ENCODE measurements at places on chromosomes 7 and 10.
A peak's percentile ranks its signal among the peaks of the same experiment; 100 is the strongest.

DNA sequence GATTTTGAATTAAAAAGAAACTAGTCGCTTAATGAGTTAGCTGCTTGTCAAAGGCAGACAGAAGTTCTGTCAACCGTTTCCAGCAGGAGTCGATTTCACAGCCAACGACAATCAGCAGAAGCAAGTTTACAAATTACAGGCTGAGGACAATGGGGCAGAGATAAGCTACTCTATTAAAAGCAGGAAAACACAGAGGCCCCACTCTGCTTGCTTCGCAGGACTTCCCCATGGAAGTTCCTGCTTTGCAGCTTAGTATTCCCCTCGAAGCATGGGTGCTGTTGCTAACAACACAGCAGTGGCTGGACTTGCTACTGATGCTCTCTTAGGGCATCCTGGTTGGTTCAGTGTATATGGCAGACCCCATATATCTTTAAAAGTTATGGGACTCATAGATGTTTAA lies 50.8 kb upstream of the KLF6 start:
- DNase-seq, result no peak

DNA sequence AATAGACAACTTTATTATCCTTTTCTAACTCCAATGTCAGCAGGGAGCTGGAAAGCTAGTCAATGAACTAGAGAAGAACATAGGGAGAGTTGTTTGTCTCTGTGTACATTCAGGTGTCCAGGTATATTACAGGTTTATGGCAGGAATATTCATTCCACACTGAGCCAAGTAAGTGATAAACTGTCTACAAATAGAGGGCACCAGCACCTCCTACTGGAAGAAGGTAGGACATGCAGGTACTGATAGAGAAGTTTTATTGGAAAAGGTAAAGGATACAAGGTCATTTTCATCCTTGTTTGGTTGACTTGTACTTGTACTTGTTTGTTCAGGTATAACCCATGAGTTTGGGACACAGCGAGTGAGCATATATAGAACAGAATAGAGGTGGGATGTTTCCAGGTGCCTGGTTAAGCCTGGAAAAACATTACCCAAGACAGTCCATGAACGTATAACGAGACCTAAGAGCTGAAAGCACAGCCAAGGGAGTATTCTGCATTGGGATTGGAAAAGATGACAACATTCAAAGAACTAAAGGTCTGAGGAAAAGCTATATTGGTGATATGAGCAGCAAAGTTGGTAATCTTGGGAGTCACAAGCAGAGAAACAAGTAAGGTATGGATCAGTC lies 61.4 kb upstream of the PPP1R3C start:
- peak; percentile 42 for DNase-seq

DNA sequence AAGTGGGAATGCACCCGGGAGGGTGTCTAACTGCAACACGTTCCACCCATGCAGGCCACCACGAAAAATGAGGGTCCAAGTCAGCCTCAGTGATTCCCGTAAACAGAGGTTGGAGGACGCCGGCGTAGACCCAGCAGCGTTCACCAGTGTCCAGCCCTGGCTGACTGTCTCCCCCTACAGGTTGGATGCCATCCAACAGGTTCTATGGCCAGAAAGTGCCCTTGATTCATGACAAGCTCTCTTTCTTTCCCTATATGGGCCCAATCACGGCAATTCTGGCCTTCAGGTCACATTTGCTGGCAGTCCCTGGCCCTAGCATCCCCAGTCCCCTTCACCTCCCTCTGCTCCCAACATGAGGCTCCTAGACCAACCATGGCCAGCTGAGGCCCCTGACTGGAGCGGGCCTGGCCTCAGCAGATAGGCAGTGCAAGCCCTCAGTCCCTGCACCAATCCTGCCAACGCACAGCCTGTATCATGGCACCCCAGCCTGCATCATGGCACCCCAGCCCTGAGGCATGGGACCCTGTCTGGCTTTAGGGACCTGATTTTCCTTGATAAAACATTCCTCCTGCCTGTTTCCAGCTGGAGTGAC lies 227.4 kb downstream of the GRID1 start:
- DNase-seq, result no peak

- no peak for DNase-seq
Measured at GRCh38 chr7:84248267-84248666, 53.7 kb upstream of the SEMA3A start.

GRCh38 chr7:137839903-137840779 lies 6.6 kb downstream of the DGKI start:
- no peak for DNase-seq
